ENCODE measurements at places on chromosomes 5 and 9.
A peak's percentile ranks its signal among the peaks of the same experiment; 100 is the strongest.

- no peak for DNase-seq
These were observed 83.7 kb upstream of the SLC27A6 start for GRCh38 chr5:128881502-128882018.

DNA sequence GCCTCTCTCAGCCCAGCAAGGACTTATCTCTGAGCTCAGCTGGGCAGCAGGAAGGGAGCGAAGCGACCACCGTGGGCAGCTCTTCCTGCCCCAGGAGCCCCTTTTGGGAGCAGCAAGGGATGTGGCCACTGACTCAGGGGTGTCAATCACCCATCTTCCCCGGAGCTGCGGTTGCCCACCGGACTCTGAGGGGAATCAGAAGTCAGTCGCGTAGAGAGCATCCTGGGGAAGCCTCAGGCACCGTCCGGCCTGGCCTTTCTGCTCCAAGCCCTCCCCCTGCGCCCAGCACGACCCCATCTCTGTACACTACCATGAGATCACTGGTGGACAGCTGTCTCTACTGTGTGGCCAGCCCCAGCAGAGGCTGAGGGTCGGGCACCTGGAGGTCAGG is 24.6 kb downstream of the GFI1B start:
- no peak for DNase-seq

DNA sequence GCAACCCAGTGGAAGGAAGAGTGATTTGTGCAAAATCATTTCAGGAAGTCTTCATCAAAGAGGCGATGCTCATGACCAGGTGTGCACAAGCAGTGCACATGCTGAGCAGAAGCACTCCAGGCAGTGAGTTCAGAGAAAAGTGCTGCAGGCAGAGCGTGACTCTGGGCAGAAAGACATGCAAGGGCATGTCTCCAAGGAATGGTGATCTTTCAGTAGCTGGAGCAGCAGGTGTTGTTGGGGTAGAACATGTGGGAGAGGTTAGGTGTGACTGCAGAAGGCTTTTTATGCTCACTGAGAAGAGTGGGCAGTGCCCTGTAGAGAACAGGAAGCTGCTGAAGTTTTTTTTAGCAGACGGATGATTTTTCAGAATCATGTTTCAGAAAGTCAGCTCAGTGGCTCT is 545.4 kb upstream of the TLE4 start:
- no peak for DNase-seq

DNA sequence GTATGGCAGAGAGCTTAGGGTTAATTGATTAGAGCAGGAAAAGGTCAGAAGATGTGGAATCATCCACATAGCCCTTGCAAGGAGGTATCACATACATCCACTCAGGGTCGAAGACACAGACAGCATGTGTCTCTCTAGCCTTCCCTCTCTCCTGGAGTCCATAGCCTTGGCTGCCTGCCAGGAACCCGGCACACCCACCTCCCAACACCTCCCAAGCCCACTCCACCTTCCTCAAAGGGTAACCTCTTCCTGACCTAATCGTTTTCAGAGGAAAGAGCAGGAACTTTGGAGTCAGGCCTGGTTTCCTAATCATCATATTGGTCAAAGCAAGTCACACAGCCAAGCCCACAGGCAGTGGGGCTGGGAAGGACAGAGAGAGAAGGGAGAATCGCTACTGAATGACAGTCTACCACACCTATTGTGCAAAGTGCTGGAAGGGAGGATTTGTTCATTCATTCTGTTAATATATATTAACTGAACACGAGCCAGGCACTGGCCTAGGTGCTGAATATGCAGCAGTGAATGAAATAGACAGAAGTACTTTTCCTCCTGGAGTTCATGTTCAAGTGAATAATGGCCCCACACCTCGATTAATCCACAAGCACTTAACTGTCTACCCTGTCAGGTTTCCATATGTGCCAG is 107.8 kb downstream of the KCNIP1 start:
- DNase-seq = no peak

- no peak for DNase-seq
These were observed 106.4 kb downstream of the SMC2 start for GRCh38 chr9:104200456-104200994.

DNA sequence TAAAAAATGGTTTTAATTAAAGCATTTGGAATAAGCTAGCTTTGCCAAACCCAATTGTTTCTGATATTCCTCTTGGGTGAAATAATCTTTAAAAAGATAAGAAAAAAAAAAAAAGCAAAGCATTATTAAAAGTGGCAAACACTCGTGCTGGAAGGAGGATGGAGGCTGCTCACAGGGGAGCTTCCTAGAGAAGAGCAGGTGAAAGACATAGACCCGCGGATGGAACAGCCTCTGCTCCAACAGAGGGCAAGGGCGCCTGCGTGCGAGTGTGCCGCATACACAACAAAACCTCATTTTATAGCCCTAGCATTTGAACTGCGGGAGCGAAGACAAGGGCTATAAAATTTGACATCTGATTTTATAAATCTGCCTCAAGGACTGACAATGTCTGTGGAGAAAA is 33.4 kb upstream of the SLC25A51 start:
- DNase-seq = no peak

DNA sequence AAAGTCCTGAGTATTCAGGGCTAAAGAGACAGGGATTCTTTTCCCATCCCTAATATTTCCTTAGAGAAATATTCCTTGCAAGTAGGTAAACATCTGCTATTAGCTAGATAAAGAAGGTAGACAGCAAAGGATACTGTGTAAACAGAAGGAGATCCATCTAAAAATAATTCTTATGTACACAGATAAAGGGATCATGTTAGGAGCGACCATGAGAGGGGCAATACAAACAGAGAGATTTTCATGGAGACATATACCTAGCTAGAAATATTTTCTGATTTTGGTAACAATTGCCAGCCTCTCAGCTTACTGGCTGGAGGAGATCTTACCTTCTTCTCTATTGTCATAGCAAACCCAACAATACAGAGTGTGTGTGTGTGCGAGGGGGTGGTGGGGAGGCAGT is 184.6 kb upstream of the DMAC1 start:
- no peak for DNase-seq

- DNase-seq = no peak
These were observed 4.7 kb downstream of the PDLIM4 start for GRCh38 chr5:132261881-132262845.

DNA sequence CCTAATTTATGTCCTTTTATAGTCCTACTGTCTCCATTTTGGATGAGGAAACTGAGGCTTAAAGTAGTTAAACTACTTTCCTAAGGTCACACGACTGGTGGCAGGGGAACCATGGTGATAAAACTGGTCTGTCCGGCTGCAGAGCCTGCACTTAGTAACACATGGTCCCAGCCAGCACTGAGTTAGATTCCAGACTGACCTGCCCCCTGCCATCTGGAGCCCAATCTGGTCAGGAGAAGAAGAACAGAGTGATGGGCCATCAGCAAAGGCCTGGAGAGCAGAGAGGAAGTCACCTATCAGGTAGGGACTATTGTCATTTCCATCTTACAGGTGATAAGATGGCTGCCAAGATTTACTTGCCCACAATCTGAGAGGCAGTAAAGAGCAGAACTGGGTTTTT is 86.6 kb upstream of the SLC25A48 start:
- DNase-seq = no peak

DNA sequence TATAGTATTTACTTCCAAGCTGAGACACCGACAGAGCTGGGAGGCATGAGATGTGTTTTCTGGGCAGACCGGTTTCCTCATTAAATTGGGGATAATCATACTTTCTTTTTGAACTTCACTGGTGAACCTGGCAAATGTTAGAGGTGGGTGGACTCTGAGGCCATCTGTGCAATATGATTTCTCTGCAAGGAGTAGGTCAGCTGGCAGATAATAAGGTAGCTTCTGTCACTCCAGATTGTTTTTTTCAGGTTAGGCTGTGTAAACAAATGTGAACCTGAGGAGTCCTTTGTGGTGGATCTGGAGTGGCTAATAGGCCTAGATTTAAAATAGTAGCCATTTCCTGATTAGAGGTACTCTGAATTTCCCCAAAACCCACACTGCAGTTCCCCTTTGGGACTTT is 75.4 kb upstream of the S1PR3 start:
- DNase-seq = no peak

GRCh38 chr5:110625376-110625999 is 101.0 kb downstream of the TMEM232 start:
- no peak for DNase-seq

- DNase-seq = no peak
These were observed 30.6 kb upstream of the SEMA4D start for GRCh38 chr9:89528540-89528939.

DNA sequence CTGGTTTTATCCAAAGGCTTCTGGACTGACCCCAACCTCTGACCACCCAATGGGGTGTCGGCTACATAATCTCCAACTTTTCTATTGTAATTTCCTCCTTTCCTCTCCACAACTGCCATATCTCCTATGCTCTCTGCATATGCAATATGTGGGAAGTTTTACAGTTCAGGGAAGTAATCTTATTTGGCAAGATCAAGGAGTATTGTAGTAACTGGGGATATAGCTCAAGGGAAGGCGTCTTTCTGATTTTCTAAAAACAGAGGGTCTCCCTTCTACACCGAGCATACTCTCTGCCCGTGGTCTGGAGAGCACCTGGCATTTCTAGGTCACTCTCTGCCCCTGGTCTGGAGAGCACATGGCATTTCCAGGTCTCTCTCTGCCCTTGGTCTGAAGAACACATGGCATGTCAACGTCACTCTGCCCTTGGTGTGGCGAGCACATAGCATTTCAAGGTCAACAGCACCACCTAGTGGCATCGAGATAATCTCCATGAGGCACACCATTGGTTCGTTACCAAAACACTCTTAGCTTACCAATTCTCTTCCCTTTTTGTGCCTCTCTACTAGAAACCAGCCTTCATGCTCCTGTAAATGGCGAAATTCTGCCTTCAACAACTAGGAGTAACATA is 616.4 kb upstream of the NUDT12 start:
- peak; percentile 32 for DNase-seq

DNA sequence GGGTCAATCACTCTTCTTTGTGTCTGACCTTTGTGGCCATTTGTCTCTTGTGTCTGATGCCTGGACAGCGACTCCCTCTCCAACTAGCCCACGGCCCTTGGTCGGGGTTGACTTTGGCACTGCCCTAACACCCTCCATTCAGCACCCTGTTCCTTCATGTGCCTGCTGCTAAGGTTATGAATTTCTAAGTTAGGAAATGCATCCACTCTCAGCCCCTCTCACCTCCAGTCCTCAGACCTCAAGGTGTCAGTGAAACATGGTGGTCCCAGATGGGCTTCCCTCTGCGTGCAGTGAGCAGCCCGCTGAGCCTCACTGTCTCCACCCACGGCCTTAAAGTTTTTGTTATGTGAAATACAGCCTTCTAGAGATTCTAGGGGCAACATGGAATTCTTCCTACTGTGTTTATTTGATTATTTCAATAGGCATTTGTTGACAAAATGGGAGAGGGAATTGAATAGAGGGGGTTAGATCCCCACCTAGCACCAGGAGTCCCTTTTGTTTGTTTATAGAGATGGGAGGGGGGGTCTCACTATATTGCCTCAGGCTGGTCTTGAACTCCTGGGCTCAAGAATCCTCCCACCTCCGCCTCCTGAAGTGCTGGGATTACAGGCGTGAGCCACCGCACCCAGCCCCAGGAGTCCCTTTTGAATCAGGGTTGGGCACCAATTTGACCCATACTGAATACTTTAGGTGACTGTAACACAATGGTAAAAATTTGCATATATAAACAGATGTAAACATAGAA is 1.6 kb upstream of the GLIPR2 start:
- DNase-seq = no peak

- DNase-seq = peak; percentile 31
These were observed 781 bp downstream of the FOXD1 start for GRCh38 chr5:73447530-73448462.

DNA sequence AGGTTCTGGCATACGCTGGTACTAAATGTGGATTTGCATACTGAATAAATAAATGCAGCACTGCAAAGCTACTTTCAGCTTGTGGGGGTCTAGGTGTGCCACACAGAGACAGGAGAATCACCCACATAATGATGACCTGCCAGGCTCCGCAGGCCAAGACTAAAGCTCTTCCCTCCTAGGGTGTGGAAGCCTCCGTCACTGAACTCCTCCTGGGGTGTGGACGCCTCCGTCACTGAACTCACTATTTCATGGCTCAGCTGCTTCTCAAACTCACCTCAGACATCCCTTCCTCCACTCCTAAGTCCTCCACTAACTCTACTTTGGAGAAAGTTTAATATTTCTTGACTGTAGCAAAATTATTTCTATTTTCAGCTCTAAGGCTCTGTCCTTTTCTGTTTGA is 65.3 kb upstream of the GOLPH3 start:
- no peak for DNase-seq

- DNase-seq = no peak
These were observed 210.9 kb downstream of the FRMD3 start for GRCh38 chr9:83327323-83327722.

DNA sequence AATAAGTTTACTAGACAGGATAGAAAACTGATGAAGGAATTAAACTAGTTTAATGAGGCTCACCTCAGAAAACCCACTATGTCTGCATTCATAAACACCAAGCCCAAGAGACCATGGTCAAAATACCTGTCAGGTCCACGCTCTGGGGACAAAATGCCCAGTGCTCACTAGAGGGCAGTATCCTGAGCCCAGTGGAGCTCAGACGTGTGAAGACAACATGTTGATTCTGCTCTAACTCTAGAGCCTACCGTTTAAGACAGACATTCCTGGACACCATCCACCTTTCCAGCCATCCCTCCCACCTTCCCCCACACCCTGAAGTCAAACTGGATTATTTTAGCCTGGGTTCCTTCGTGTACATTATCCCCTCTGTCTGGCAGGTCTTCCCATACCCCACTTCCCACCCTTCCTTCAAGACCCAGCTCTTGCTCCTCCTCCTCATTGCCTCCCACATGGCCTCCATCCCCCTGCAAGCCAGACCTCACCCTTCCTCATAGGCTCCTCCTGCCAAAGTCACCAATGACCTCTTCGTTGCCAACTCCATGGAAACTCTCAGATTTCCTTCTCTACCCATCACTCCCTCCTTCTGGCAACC is 142.3 kb upstream of the FSTL4 start:
- DNase-seq = no peak

- no peak for DNase-seq
These were observed 166.1 kb downstream of the CD180 start for GRCh38 chr5:67030289-67031056.

DNA sequence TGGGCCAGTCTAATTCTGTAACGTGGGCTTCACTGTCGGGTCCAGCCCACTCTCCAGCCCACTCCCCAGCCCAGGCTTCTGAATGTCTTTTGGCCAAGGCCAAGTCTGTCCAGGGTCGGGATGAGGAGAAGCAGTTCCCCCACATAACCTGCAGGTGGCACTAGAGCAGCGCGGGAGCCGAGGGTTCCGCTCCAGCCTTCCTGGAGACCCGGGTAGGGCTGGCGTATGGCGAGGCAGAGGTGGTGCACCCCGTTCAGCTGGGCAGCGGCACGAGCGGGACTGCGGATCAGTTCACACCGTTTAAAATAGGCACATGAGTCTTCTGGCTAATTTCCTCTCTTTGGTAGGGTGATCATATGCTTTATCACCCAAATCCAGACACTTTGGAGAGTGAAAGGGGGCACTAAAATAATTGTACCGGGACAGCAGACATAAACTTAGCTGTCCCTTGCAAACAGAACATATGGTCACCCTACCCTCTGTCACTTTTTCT is 185.9 kb downstream of the MSX2 start:
- peak; percentile 13 for DNase-seq

- no peak for DNase-seq
These were observed 652.2 kb upstream of the RGMB start for GRCh38 chr5:98121036-98121936.

GRCh38 chr9:104633976-104634520 is 16.0 kb upstream of the OR13C9 start:
- DNase-seq = no peak

GRCh38 chr5:175466700-175467318 is 11.6 kb upstream of the SFXN1 start:
- DNase-seq = no peak

All from HL-60 (cell line).